ENCODE measurements at places on chromosomes 6 and 20.

DNA sequence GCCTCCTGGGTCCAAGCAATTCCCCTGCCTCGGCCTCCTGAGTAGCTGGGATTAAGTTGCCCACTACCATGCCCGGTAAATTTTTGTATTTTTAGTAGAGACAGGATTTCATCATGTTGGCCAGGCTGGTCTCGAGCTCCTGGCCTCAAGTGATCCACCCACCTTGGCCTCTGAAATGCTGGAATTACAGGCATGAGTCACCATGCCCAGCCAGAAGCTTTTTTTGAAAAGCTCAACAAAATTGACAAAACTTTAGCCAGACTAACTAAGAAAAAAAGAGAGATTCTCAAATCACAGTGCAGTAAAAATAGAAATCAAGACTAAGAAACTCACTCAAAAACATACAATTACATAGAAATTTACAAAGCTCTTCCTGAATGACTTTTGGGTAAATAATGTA is 420.6 kb downstream of the COL12A1 start:
- peak; percentile 15 for DNase-seq

DNA sequence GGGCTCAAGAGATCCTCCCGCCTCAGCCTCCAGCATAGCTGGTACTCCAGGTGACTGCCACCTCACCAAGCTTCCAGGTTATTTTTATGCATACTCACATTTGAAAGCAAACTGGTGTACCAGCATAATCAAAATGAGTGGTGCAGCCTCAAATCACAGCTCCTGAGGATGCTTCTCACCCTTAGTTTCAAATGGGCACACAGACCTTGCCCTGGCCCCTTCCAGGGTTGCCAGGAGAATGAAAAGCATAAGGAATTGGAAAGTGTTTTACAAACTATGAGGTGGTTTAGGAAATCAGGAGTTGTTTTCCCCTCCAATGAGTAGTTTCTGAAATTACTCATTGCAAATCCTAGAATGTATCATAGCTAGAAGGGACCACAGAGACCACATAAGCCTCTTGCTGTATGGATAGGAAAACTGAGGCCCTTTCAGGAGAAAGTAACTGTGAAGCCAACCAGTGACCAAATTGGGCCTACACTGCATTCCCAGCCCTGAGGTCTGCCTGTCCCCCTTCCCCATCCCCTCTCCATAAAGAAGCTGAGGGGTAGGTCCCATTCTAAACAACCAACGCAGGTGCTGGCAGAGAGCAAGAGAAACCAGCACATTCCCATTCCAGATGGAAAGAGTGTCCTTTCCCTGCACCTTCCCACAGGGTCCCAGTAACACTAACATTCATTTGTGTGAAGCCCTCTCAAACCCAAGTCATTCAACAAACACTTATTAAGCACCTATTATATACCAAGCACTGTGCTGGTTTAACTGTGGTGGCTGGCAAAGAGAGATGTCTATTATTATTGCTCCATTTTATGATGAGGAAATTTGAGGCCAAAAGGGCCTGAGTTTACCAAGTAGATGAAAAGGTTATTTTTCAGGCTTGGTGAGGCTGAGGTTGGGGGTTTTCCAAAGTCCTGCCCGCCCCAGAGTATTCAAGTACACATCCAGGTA is 2.1 kb upstream of the E2F1 start:
- no peak for DNase-seq

- no peak for DNase-seq
Measured at GRCh38 chr6:11978169-11978987, 33.7 kb upstream of the HIVEP1 start.

GRCh38 chr20:41173161-41173721 is 35.9 kb downstream of the PLCG1 start:
- peak; percentile 66 for DNase-seq

DNA sequence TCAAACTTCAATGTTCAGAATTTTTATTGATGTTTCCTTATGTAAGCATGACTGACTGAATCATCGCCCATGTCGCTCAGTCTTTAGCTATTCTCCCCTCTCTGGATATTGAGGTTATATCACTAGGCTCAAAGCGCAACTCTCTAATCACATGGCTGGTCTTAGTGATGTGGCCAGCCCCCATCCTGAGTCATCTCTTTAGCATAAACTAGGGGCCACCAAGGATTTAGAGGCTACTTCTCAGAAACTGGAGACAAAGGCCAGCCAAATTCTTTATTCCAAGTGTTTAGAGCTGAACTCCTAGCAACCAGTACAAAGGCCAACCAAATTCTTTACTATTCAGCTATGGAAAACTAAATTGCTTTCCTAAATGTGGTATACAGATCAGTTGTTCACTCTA is 61.4 kb downstream of the FAM135A start:
- DNase-seq: peak; percentile 55

DNA sequence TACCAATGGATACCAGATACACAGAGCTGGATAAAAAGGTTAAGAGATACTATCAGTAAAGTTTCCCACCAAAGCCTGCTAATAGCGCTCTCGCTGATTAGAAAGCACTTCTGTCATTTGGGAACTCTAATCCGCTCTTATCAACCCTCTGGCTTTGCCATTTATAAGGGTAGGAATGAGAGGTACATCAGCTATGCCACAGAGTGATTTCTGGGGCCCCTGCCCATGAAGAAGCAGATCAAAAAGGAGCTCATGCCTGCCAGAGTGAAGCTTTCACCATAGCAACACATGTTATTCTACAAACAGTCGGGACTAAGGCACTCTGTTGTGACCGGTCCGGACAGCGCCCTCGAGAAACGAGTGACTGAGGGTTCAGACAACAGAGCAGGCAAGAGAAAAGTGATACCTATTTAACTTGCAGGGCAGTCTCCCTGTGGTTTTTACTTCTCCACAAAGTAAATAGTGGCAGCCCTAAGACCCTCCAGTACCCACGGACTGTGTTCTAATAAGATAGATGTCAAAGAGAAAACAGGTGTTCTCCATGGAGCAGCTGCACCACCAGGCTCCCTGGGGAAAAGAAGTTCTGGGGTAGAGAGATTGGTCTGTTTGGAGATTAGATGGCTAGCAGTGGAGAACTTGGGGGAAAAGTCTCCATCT is 5.6 kb downstream of the TRAM2 start:
- DNase-seq: no peak

DNA sequence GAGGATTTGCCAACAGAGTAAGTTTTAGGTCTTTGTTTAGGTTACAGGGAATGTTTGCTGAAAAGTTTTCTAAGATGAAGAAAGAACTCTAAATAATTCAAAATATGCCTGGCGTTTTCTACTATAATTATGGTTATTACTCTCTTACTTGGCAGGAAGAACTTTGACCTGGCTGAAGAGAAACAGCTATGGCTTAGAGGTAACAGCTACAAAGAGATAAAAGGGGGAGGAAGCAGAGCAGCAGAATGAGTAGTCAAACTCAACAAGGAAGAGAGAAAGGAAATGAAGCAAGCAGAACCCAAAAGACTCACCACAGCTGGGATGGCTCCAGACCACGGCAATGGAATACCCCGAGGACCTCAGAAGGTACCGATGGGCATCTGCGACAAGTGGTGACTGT is 95.6 kb downstream of the KIF16B start:
- no peak for DNase-seq

GRCh38 chr6:94736236-94736635 is 841.1 kb upstream of the MANEA start:
- DNase-seq: no peak

GRCh38 chr6:48101290-48101689 is 9.7 kb downstream of the PTCHD4 start:
- peak; percentile 22 for DNase-seq

DNA sequence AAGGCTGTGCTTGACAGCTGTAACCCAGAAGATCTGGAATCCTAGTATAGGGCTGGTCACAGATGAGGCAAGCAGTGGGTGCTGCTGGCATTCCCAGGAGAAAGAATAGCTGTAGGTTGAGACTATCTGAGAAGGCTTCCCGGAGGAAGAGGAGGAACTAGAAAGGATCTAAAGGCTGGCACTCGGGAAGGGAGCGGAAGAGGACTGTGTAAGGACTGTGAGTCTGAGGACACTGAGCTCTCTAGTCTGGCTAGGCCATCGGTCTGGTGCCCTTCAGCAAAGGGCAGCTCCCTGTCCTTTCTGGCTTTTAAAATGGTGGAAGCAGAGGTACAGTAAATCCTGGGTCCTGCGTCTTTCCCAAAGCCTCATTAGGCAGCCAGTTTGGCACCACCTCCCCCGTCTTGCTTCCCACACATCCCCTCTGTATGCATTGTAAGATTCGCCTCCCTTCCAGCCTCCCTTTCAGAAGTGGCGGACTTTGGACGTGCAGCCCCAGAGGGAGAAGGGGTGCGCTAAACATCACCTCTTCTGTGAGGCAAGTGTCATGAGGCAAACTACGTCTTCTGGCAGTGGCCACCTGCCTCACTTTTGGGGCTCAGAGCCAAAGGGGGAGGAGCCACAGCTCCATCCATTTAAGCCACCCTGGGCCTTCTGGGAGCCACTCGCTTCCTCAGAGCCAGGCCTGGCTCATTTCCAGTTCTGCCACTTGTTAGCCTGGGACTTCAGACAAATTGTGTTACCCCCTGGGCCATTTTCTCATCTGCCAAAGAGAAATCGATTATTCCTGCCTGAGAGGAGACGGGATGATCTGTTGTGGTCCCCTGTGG is 8.6 kb downstream of the SNPH start:
- no peak for DNase-seq

- DNase-seq: no peak
Measured at GRCh38 chr20:50472693-50473664, 37.2 kb upstream of the PTPN1 start.

DNA sequence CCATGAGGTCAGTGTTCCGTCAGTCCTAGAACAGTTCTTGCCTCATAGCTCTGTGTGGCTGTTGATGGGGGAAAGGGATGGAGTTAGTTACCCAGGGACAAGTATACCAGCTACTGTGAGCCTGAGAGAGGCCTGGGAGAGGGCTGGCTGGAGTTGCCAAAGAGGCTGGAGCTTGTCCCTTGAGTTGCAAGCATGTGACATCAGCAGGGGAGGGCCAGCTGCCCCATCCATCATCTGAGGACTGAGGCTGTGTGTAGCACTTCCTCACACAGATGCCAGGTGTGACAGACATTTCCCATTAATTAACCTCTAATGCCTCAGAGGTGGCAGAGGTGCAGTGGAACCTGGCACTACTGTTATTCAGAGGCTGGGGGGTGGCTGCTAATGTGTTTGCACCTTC is 131.6 kb downstream of the PHACTR3 start:
- no peak for DNase-seq

DNA sequence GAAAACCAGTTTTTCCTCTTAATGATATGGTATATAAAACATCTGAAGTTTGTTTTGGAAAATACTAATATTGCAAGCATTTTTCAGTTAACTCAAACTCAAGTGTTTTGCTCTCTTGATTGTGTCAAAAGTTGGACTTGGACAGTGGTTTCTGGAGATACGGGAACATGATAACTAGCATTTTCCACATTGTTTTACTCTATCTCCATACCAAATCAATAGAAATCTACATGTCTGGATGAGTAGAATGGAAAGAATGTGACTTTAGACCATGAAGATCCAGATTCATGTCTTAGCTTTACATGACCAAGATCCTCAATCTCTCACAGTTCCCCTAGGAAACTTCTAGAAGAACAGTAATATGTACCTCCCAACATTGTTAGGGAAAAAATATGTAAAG is 22.2 kb upstream of the FBXO30 start:
- no peak for DNase-seq

GRCh38 chr20:5928836-5929715 is 21.3 kb downstream of the TRMT6 start:
- no peak for DNase-seq

- DNase-seq: peak; percentile 64
Measured at GRCh38 chr20:38303908-38304379, at the start of gene BPI. TSS of gene BPI (plus strand) at chr20:38304156. CDS start at chr20:38304224, 68 bp downstream.

- no peak for DNase-seq
Measured at GRCh38 chr6:36701401-36701991, 3.9 kb downstream of the RAB44 start.

GRCh38 chr6:3011592-3011991 is 11.9 kb downstream of the NQO2 start:
- DNase-seq: no peak

- DNase-seq: no peak
Measured at GRCh38 chr6:53547166-53547810, 2.4 kb upstream of the GCLC start.

GRCh38 chr6:169005166-169005565 is 248.5 kb downstream of the THBS2 start:
- no peak for DNase-seq

- no peak for DNase-seq
Measured at GRCh38 chr20:35432430-35432735, 5.6 kb downstream of the GDF5 start.

DNA sequence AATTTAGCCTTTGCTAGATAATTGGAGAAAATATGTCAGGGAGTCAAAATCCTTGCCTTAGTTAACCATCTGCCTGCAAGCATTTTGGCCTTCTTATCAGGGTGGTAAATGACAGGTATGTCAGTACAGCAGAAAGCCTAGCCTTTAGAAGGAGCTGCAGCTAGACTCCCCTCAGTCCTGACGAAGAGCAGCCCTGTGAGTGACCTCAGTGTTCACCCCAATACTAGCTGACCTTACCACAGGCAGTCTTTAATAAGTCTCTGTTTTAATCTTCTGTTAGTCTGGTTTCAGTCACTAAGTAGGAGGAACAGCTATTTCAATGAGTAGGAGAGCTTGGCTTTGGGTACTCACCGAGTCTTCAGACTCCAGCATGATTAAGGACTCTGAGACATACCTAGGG is 340.0 kb upstream of the FLRT3 start:
- DNase-seq: no peak

GRCh38 chr6:132567566-132567965 is 2.6 kb upstream of the TAAR6 start:
- no peak for DNase-seq

GRCh38 chr20:56202493-56203077 is 45.9 kb upstream of the MC3R start:
- peak; percentile 4 for DNase-seq

GRCh38 chr6:51574040-51574439 is 513.4 kb downstream of the PKHD1 start:
- DNase-seq: no peak

- peak; percentile 81 for DNase-seq
Measured at GRCh38 chr6:134097114-134097707, 44.8 kb upstream of the SLC2A12 start.

DNA sequence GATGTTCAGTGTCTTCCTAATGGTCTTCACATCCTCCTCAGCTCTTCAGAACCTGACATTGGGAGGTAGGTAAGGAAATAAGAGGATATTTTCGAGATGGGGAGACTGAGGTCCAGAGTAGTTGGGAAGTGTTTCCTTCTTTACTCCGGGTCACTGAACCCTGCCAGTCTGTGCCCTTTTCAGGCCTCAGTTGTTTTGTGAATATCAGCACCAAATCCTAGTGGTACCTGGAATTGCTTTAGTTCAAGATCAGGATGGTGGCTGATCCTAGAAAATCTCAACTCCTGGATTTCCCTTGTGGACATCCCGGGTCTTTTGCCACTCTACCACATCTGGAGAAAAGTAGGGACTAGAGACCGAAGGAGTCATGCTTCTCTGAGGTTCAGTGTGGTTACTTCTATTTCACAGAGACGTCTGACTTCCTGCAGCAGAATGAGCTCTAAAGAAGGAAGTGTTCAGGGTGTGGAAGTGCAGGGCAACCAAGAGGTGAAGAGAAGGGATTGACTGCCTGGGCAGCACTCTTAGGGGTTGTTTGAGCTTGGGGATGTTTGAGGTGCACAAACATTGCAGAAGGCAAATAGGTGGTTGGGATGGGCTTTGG is 995 bp downstream of the STK4 start:
- no peak for DNase-seq

All from astrocyte of the spinal cord (primary cell).